ENCODE measurements at places on chromosomes 6 and 20.

DNA sequence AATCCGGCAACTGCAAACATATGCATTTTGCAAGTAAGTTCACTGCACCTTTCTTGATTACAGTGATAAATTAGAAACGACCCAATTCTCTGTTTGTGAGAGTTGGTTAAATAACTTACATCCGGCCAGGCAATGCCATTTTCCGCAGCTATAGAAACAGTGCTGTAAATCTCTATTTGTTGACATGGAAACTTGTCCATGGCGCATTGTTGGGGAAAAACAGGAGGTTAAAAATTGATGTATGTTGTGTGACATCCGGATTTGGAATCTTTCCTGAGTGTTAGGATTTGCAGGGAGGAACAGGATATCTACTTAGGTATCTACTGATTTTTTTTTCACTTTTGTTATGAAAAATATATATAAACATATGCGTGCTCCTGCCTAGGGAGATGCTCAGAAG lies 66.5 kb downstream of the DLGAP4 start:
- no peak for DNase-seq

GRCh38 chr6:98452685-98453084 lies 381.7 kb upstream of the POU3F2 start:
- no peak for DNase-seq

DNA sequence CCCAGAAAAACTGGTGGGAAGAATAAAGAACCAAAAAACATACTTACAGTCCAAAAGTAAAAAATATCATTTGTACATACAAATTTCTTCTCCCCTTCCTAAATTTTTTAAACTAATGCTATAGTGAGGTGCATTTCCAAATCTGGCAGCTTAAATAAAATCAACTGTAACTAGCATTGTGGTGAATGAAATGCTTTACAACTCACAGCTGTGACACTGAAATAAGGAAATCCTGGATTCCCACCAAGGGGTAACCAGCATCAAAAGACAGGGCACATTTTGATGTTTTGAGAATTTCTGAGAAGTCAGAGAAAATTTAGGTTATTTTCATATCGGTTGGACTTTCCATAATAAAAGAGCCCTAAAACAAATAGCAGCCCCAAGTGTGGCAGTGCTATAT lies 27.3 kb downstream of the BACH2 start:
- no peak for DNase-seq

DNA sequence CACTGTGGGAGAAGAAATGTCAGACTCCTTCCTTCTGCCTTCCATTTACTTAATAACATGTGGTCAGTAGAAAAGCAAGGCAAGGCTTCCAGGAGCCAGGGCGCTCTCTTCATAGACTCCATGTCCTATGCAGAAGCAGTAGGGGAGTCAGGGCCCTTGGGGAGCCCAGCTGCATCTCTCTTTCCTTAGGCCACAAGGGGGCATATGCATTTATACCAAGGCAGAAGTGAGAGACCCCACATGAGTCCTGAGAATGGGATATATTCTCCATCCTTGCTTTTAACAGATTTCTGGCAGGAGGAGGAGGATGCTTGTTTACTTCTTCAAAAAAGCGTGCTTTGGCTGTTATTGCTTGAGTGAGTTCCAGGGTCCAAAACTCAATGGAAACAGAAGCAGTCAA lies 198.5 kb downstream of the HIVEP2 start:
- DNase-seq, result no peak

GRCh38 chr6:168876956-168877355 lies 376.7 kb downstream of the THBS2 start:
- no peak for DNase-seq

DNA sequence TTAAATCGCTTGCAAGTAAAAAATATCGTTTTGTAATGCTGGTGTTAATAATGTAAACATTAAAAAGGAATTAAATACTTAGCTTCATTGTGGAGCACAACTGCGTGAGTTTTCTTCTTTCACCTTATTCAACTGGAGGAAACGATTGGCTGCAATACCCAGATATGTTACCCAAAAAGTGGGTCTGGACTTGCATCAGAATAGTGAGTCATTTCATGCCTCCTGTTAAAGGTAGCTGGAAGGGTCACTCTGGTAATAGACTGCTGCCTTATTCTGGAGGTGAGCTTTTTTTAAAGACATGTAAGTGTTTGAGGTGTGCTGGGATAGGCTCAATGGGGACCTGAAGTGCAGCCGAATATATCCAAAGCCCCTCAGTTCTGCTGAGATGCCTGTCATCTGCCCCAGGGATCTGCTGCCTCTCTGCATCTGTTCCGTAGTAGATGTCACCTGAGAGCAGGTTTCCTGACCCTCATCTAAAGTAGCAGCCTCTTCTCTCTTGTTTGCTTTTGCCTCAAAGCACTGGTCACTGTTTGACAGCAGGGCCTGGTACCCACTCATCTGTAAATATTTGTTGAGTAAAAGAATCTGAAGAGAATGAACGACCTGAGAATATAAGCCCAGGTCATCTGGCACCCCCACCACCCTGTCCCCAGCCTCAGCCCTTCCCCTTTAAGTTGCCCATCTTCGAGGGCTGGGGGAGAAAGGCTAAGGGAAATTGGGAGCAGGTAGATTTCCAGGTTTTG lies 5.6 kb upstream of the UQCC2 start:
- DNase-seq, result no peak

- DNase-seq, result no peak
These were observed 150.2 kb downstream of the PHACTR3 start for GRCh38 chr20:59754551-59754950.

GRCh38 chr6:25535632-25536225 lies 116.3 kb upstream of the SCGN start:
- DNase-seq, result no peak

DNA sequence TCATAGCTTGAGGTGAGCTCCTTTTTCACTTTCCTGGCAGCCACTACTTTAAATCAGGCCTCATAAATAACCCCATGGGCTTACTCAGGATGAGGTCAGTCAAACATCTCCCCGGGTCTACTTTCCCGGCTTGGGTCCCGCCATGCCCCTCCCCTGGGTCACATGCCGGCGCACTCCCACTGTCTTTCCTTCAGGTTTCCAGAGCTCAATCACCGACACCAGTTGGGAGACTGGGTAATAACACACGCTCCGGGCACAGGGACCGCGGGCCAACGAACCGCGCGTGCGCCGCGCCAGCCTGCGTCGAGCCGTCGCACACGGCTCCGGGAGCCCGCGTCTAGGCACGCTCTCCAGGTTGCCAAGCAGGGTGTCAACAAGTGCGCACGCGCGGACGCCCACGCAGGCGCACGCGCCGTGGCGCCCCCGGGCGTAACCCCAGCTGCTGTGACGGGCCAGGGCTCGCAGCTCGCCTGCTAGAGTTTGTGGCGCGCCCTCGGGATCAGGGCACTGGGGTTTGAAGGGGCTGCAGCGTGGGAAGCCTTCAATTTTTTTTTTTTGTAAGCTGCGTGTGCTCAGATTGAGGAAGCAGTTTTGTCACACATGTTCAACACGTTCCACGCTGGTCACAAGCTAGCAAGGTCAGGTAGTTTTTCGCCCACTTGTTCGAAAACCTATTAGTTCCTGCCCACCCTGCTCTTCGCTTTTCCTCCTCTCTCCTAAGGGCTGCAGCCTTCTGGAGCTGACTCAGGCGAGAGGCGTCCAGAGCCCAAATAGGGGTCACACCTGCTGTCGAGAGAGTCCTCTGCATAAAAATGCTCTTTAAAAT lies 31.8 kb downstream of the TFAP2B start:
- DNase-seq, result no peak

- no peak for DNase-seq
These were observed 67.5 kb downstream of the KCNQ5 start for GRCh38 chr6:72689107-72689954.

DNA sequence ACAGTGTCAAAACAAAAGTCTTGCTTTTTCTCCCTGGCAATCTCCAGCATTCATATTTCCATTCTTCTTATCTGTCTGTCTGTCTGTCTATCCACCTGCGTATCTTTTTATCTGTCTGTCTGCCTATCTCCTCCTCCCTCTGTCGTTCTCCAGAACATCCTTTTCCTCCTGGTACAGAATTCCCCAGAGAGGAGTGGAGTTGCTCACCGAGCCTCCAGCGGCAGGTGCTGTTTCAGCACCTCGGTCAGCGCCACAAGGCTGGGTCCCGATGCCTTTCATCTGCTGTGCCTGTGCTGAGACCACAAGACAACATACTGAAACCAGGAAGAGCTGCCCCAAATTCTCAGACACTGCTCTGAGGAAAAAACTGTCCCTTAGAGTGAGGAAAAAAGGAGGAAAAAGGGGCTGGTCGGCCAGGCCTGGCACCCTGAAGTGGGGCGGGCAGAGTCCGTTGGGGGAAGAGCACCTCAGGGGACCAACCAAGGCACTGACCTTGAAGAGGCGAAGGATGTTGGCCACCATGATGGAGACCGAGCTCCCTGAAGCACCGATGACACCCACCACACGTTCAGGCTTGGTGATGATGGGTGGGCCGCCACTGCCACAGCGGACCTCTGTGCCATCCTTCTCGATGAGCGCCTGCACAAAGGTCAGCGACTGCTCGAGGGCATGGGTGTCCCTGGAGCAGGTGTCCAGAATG lies 13.3 kb downstream of the GRM4 start:
- DNase-seq, result no peak

GRCh38 chr20:60490217-60491050 lies 532.2 kb downstream of the CDH26 start:
- no peak for DNase-seq

DNA sequence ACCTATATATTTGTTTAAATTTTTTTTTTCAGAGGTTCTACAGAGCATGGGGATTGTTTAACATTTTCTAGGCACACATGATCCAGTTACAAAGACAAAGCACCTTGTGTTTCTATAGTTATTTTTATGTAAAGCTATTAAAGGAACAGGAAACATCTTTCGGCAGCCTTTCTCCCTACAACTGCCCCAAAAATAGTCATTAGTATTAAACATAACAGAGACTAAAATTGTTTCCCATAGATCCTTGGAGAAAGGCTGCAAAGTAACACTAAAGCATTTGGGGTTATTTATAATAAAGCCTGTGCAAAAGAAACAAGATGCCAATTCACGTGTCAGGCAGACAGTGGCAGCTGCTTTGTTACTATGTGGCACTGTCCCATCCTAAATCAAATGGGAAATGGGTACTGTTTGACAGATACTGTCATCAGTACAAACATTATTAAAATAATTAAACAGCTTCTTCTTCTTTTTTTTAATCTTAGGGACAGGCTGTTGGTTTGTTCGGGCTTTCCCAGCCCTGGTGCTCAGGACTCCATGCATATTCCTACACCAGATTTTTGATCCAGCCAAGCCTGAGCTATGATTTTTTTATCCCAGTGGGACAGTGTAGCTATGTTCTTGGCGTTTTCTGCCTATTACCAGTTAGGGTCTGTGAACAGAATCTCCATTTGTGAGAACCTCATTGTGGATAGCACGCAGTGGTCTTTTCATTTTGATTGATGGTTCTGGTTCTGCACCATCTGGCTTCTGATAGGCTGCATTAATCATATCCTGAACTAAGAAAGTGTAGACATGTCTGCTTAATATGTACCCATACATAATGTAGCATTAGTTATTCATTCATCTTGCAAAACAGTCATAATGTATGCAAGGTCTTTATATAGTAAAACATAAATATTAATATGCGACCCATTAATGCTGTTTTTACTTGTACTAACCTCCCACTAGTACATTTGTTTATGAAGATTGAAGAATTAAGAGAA lies 460.4 kb upstream of the SOX4 start:
- no peak for DNase-seq

DNA sequence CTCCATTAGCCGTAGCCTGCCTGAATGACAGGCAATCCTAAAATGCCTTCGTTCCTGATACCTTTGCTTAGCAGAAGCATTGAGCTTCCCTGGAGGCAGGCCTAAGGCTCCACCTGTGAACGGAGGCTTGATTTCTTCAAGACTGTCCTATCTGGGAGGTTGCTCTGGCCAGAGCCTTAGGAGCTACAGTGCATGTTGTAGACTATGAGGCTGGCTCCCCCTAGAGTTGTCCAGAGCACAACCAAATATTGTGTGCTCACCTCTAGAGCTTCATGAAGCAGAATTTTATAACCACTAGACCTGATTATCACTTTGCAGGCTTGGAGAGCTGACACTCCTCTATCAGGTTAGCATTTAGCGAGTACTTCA lies 217.8 kb downstream of the MAFB start:
- no peak for DNase-seq

DNA sequence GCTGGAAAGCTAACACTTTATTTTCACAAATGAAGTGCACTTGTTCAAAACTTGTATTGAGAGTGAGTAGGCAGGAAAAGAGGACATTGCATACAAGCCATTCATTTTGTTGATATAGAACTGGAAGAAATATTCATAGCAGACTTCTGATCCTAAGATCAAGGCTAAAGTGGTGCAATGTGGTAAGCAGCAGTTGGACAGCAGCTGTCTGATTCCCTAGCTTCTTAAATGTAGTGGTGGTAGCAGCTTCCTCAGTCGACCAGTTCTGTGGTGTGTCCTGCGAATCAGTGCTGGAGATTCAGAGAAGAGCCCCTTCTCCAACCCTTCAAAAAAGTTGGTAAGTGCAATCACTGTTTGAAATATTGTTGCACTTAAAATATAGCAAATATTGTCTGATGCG lies 281.7 kb upstream of the GJE1 start:
- no peak for DNase-seq

DNA sequence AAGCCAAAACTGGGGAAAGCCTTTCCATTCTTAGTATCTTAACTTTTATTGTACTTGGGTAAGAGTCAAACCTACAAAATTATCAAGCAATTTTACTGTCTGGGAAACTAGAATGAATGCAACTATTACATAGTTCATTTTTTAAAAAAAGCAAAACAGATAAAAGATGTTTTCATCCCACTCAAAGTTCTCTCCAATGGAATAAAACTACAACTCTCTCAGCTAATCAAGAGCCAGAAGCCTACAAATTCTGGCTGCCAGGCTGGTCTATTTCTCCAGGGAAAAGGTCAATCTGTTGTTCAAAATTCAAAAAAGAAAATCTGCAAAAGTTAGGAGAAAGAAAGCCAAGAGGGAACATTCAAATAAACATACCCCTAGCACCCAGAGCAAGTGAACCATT lies 56.2 kb downstream of the COL12A1 start:
- DNase-seq, result no peak

DNA sequence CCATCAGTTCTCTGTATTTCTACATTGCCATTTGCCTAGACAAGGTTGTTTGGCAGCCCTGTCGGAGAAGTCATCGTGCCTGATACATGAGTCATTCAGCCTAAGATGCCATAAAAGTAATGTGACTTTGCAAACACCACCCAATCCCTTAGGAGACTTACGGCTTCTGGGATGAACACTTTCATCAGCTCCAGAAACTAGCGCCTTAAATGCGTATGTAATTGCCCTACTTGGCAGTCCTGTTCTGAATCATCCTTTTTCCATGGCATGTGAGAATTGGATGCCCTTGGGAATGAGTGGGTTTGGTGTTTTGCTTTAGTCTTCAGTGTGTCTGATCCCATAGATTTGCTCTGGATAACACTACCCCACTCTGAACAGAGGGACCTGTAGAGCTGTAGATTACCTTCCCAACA lies 158.5 kb downstream of the SASH1 start:
- no peak for DNase-seq

GRCh38 chr20:61712688-61713087 lies 353.0 kb downstream of the TAF4 start:
- no peak for DNase-seq

- DNase-seq, result no peak
These were observed 28.0 kb downstream of the NOL7 start for GRCh38 chr6:13643125-13643524.

- no peak for DNase-seq
These were observed 121.7 kb downstream of the TNFRSF21 start for GRCh38 chr6:47187893-47188587.

GRCh38 chr6:105626295-105627158 lies 223.6 kb upstream of the PREP start:
- DNase-seq, result no peak
